ENCODE measurements at places on chromosomes 1 and 21. TPM values are rescaled to one million over a fixed set of nuclear protein-coding genes. Genes with fewer than 3 reads are reported as not detected.

LRRC39 gene
- total RNA-seq: not detected

ZNF436 gene
- 11.6 TPM for total RNA-seq

AVPR1B gene
- not detected for total RNA-seq

KCNJ15 gene
- 36.6 TPM for total RNA-seq

F13B gene
- not detected for total RNA-seq

HRNR gene
- not detected for total RNA-seq

NR1I3 gene
- total RNA-seq: not detected

TMEM269 gene
- not detected for total RNA-seq

MPZL1 gene
- 98.4 TPM for total RNA-seq

AQP10 gene
- 0.08 TPM for total RNA-seq

ARMH1 gene
- not detected for total RNA-seq

RHD gene
- not detected for total RNA-seq

CA6 gene
- not detected for total RNA-seq

SELENBP1 gene
- total RNA-seq: 2.2 TPM

MXRA8 gene
- total RNA-seq: 2.0 TPM

OR2AK2 gene
- not detected for total RNA-seq

S100A9 gene
- 1,435 TPM for total RNA-seq

TSSK3 gene
- not detected for total RNA-seq

TMEM61 gene
- not detected for total RNA-seq

DISC1 gene
- 0.47 TPM for total RNA-seq

SPRR2A gene
- total RNA-seq: 0.39 TPM

OR2T29 gene
- not detected for total RNA-seq

STIL gene
- total RNA-seq: 14.6 TPM

IL10 gene
- total RNA-seq: not detected

CHIT1 gene
- not detected for total RNA-seq

LCE3E gene
- total RNA-seq: 1.6 TPM

LRRC42 gene
- 50.4 TPM for total RNA-seq

RAB7B gene
- 28.8 TPM for total RNA-seq

CNIH3 gene
- total RNA-seq: 0.38 TPM

FLG2 gene
- total RNA-seq: not detected

OR2L3 gene
- not detected for total RNA-seq

Measured in hair follicular keratinocyte (primary cell).